Left ventricle myocardium inferior (tissue), 1 donor: ENCODE measurements at places on chromosomes 4 and X. TPM values are rescaled to one million over a fixed set of nuclear protein-coding genes. Genes with fewer than 3 reads are reported as not detected.
A peak's percentile ranks its signal among the peaks of the same experiment; 100 is the strongest.

- no peaks in the 10 kb centered on the region for H3K27me3 ChIP-seq
- H3K4me1 ChIP-seq: peaks cover 100% of the 10 kb centered on the region
- peak overlapping the region; percentile 28 for H3K4me3 ChIP-seq
- no peaks in the 10 kb centered on the region for H3K36me3 ChIP-seq
- peak overlapping the region; percentile 98 for H3K27ac ChIP-seq
- peak; percentile 57 for DNase-seq
Observed at GRCh38 chr4:57102050-57102624, 8.0 kb downstream of the IGFBP7 start.

Gene ADAM29
- total RNA-seq: not detected

Gene MND1
- 0.38 TPM for total RNA-seq

Gene CLCN4
- total RNA-seq: 36.1 TPM

DNA sequence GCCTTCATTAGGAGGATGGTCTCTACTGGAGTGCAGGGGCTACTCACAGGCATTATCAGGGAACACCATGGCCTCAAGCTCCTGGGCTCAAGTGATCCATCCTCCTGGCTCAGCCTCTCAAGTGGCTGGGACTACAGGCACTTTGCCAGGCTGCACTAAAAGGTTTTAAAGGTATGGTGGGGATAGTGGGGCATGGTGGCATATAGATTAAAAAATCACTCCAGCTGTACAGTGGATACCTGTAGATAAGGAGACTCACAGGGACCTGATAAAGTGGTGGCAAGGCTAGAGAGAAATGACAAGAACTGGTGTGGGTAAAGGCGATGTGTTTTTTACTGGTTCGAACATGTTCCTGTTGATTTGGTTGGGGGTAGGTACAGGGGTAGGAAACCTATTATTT lies 5.9 kb downstream of the ZAR1 start:
- H3K27me3 ChIP-seq: peaks cover 11% of the 10 kb centered on the region
- H3K4me3 ChIP-seq: no peak overlapping the region
- peaks cover 41% of the 10 kb centered on the region for H3K36me3 ChIP-seq
- no peak for DNase-seq
- H3K27ac ChIP-seq: no peak overlapping the region
- peaks cover 2% of the 10 kb centered on the region for H3K4me1 ChIP-seq

GRCh38 chrX:38837389-38837788 lies 36.1 kb downstream of the MID1IP1 start:
- H3K4me3 ChIP-seq: no peak overlapping the region
- H3K27ac ChIP-seq: no peak overlapping the region
- no peak for DNase-seq
- no peaks in the 10 kb centered on the region for H3K27me3 ChIP-seq

Gene DTHD1
- total RNA-seq: not detected

GRCh38 chrX:12804655-12805054 lies 13.4 kb downstream of the PRPS2 start:
- no peak overlapping the region for H3K4me3 ChIP-seq
- H3K27me3 ChIP-seq: no peaks in the 10 kb centered on the region
- no peaks in the 10 kb centered on the region for H3K4me1 ChIP-seq
- no peak for DNase-seq
- no peaks in the 10 kb centered on the region for H3K36me3 ChIP-seq
- no peak overlapping the region for H3K27ac ChIP-seq

Gene SPRY1
- total RNA-seq: 39.7 TPM

DNA sequence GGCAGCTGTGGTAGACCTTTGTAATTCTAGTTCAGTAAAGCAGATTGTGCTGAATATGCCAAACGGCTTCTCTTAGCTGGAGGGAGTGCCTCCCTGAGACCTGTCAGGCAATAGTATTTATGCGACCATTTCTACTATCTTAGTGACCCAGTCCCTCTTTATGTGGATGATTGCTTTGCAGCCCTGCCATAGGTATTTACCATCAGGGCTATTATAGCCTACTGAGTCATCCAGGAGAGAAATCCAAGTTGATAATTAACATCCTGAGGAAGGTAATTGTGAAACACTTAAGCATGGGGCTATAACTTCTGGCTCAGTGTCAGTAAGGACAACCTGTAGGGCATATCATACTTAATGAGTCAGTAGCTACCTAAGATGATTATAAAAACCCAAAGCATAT lies 103.9 kb upstream of the MAOA start:
- H3K27ac ChIP-seq: no peak overlapping the region
- H3K4me3 ChIP-seq: no peak overlapping the region
- no peaks in the 10 kb centered on the region for H3K27me3 ChIP-seq
- H3K36me3 ChIP-seq: no peaks in the 10 kb centered on the region
- peaks cover under 1% of the 10 kb centered on the region for H3K4me1 ChIP-seq

DNA sequence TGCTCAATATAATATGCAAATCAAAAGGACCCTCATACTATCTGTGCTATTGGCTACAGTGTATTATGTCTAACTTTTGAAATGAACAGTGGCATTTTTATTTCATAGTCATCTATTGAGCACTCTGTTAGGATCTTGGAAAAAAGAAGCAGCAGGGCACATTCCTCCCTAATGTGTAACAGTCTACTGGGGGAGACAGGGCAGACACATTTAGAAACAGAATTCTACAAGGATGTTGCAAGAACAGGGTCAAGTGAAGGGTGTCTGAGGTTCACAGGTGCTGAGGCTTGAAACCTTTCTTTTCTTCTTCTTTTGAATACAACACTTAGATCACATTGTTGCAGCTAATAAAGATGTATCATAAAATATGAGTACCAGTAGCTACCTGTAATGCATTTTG lies 129.7 kb upstream of the SLC4A4 start:
- no peak for DNase-seq
- H3K36me3 ChIP-seq: no peaks in the 10 kb centered on the region

DNA sequence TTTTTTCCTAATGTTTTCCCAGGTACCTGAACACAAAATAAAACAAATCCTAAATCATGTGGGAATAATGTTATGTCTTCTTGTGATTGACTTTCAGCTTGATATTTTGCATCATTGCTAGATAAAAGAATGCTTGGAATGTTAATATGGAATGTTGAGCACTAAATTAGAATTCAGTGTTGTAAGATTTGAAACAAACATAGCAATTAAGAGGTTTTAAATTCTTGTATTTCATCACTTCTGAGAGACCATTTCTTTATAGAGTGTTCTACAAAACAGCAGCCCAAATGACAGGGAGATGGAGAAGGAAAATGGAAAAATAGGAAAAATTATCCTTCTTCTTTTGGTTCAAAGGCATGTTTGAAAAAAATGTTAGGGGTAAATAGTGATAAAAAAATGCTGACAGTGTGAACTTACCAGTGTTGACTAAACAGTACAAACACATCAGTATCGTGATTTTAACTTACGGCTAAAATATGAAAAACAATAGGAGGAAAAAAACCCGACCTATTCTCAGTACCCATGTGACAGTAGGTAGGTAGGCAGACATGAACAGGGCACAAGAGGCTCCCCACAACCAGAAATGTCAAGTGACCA lies 102.6 kb upstream of the PDE5A start:
- peak overlapping the region; percentile 62 for H3K27ac ChIP-seq
- no peaks in the 10 kb centered on the region for H3K36me3 ChIP-seq
- no peak for DNase-seq
- H3K4me1 ChIP-seq: peaks cover 52% of the 10 kb centered on the region
- no peaks in the 10 kb centered on the region for H3K27me3 ChIP-seq

Gene C4orf50
- total RNA-seq: not detected

Gene ARMCX4
- 5.3 TPM for total RNA-seq

- H3K4me3 ChIP-seq: peak overlapping the region; percentile 90
- H3K27ac ChIP-seq: peak overlapping the region; percentile 90
- DNase-seq: no peak
- peaks cover 8% of the 10 kb centered on the region for H3K36me3 ChIP-seq
- H3K27me3 ChIP-seq: no peaks in the 10 kb centered on the region
- peaks cover 33% of the 10 kb centered on the region for H3K4me1 ChIP-seq
Observed at GRCh38 chr4:109701566-109702410, 1.5 kb downstream of the CASP6 start.

DNA sequence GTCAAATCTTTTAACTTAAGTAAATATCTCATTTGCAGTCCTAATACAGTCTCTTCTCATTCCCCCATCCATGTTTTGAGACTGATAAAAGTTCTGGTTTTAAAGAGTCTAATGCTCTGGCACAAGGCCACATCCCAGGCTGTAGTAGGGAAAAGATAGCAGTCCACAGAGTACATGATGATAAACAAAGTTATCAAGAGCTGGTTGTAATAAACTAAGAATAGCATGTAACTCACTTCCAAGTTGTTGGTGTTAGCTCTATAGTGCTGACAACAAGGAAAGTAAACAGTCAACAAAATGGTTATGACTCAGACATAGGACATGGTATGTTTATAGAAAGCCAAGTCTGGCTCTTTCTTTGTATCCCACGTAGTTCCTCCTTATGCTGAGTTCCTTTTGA lies 21.8 kb upstream of the AREG start:
- DNase-seq: peak; percentile 51
- peaks cover 17% of the 10 kb centered on the region for H3K4me1 ChIP-seq
- H3K36me3 ChIP-seq: no peaks in the 10 kb centered on the region
- no peak overlapping the region for H3K4me3 ChIP-seq
- no peaks in the 10 kb centered on the region for H3K27me3 ChIP-seq
- H3K27ac ChIP-seq: peak overlapping the region; percentile 50

DNA sequence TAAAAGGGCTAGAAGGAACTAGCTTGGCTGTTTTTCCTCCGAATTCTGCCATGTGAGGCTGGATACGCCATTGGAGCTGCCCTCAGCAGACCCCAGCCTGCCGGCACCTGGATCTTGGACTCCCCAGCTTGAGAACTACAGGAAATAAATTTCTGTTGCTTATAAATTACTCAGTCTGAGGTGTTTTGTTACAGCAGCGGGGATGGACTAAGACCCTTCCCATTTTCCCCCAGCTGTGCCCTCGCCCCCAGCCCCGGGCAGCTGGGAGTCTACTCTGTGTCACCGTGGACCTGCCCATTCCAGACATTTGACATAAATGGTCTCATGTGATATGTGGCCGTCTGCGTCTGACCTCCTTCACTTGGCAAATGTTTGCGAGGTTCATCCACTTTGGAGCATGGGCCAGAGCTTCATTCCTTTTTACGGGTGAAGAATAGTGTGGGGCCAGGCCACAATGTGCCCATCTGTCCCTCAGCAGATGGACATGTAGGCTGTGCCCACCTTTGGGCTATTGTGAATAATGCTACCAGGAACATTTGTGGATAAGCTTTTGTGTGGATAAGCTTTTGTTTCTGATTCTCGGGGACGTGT lies 30.7 kb upstream of the SPON2 start:
- no peak for DNase-seq
- H3K27ac ChIP-seq: peak overlapping the region; percentile 76
- H3K4me3 ChIP-seq: no peak overlapping the region
- peaks cover 37% of the 10 kb centered on the region for H3K4me1 ChIP-seq

DNA sequence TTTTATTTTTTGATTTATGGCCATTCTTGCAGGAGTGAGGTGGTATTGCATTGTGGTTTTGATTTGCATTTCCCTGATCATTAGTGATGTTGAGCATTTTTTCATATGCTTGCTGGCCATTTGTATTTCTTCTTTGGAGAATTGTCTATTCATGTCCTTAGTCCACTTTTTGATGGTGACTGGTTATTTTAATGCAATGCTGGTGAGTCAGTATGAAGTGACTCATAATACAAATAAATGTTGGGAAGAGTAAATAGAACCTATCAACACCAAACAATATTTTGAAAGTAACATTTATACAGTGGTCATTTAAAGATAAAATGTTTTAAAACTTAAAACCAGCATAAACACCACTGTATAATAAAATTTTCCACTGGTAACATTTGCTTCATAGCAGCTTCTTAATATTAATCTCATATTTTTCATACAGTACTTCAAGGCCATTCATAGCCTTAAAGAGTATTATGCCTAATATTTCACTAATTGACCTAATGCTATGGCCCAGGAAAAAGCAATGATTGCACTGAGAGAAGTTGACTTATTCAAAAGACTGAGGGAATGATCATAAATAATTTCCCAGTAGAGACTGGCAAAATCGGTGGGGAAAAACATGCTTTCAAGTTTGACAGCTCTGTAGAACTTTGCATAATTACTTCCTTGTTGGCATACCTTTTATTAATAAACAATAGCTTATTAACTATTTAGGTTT lies 33.9 kb downstream of the CASK start:
- no peaks in the 10 kb centered on the region for H3K27me3 ChIP-seq
- DNase-seq: no peak
- no peaks in the 10 kb centered on the region for H3K36me3 ChIP-seq

DNA sequence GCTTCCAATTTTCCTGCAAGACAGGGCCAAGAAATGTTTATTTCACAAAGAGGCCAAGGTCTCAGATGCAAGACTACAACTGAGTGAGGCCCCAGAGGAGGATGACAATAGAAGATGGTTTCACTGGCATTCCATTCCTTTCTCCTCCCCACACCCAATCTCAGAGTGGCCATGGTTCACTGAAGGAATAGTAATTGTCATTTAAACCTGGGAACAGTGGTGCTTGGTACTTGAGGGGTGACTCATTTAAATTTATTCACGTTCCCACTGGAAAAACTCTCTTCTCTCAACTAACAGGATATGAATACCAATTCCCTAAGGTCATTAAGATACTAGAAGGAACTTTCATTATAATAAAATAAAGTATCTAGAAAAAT lies 35.3 kb upstream of the CXCL8 start:
- DNase-seq: no peak
- peak overlapping the region; percentile 76 for H3K27ac ChIP-seq
- H3K4me1 ChIP-seq: peaks cover 21% of the 10 kb centered on the region
- H3K4me3 ChIP-seq: no peak overlapping the region

- peaks cover 21% of the 10 kb centered on the region for H3K4me1 ChIP-seq
- no peak for DNase-seq
- no peak overlapping the region for H3K27ac ChIP-seq
- H3K27me3 ChIP-seq: peaks cover 8% of the 10 kb centered on the region
Observed at GRCh38 chrX:1492421-1493012, 39.8 kb upstream of the ASMTL start.

Gene ERCC6L
- not detected for total RNA-seq

DNA sequence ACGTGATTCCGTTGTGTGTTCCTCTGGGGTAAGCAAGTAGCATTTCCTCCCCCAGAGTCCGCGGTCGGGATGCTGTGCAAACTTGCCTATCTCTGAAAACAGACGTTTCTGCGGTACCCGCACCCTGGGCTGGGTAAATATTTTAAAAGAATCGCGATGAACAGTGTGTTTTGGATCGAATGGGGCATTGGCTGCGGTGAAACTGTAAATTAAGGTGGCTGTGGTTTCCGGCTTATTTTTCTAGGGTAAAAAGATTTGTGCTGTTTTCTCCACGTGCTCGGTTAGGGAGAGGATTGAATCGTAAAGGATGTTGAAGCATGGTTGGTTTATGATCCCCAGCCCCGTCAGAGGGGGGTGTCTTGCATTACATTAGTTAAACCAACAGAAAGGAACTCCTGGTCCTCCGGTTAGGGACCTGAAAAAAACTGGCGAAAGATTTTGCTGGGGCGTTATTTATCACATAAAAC lies 1.2 kb downstream of the HHIP start:
- peaks cover 26% of the 10 kb centered on the region for H3K4me1 ChIP-seq
- H3K27me3 ChIP-seq: peaks cover 68% of the 10 kb centered on the region
- no peak overlapping the region for H3K27ac ChIP-seq
- no peak for DNase-seq
- peak overlapping the region; percentile 65 for H3K4me3 ChIP-seq

DNA sequence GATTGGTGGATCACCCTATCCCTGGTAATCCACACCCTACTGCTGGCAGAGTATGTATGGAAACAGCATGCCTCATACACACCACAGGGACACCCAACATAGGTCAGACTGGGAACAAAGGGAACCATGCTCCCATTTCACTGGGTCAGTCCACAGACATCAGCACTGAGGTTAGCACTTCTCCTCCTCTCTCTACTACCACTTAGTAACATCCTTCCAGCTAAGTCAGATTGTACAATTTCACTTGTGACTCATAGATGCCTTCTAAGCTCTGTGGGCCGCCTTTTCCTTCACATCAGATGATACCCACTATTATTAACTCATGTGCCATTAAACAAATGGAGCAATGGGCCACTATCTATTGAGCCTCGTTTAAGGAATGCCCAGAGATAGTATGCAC lies 15.5 kb upstream of the ZXDA start:
- H3K36me3 ChIP-seq: no peaks in the 10 kb centered on the region
- DNase-seq: no peak
- no peak overlapping the region for H3K4me3 ChIP-seq
- no peaks in the 10 kb centered on the region for H3K4me1 ChIP-seq
